A549 treated with dexamethasone at 1 μM for 4 hours (cell line): ENCODE measurements at places on chromosomes 12 and 14. TPM values are rescaled to one million over a fixed set of nuclear protein-coding genes. Genes with fewer than 3 reads are reported as not detected.

The POTEM gene
- not detected in 5 replicates for total RNA-seq

The RIPK3 gene
- total RNA-seq, result 0.09 TPM in 1 of 5 replicates, not detected in the others

The IL26 gene
- not detected in 5 replicates for total RNA-seq

The FAIM2 gene
- total RNA-seq, result not detected in 5 replicates

The NOPCHAP1 gene
- 25.0 to 34.9 TPM (median 28.2 TPM) in 5 replicates for total RNA-seq

The SIRT4 gene
- 0.57 to 1.0 TPM (median 0.65 TPM) in 5 replicates for total RNA-seq
